ENCODE measurements at places on chromosomes 2 and 18.

DNA sequence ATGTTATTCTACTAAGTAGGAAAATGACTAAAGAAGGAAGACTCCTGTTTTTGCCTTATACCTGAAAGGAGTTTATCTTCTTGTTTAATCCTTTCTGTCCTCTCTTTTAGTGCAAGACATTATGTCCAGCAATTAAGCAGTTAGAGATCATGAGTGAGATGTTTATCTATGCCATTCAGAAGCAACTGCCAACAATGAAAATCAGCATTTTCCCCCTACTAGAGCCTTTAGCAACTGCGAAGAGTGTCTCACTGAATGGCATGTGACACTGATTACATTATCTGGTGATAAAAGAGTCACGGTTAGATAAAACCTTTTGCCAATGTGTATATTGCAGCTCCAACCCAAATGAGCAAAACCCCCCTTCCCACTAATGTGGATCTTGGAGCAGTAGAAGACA, 357.7 kb upstream of the SYT4 start:
- DNase-seq = no peak

GRCh38 chr18:59402432-59403090, 43.5 kb upstream of the LMAN1 start:
- DNase-seq = peak; percentile 34

DNA sequence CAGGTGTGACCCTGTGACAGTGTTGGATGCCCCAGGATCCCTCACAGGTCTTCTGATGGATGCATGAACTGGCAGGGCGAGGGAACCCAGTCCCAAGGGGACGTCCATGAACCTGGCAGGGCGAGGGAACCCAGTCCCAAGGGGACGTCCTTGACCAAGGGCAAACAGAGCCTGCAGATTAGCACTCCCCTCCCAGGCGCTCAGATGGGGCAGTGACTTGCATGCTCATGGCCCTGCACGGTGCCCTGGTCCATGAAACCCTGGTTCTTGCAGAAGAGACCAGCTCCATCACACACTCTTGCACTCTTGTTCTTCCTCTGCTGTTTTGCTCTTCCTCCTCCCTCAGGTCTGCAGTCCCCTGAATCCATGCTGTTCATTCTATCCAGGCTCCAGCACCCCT, 192.7 kb downstream of the GALR1 start:
- no peak for DNase-seq

- no peak for DNase-seq
Observed at GRCh38 chr2:75480971-75481836, 79.5 kb downstream of the EVA1A start.

- no peak for DNase-seq
Observed at GRCh38 chr2:159012142-159012541, 43.7 kb downstream of the TANC1 start.

GRCh38 chr2:170436077-170436943, 258.4 kb downstream of the MYO3B start:
- DNase-seq = peak; percentile 12

DNA sequence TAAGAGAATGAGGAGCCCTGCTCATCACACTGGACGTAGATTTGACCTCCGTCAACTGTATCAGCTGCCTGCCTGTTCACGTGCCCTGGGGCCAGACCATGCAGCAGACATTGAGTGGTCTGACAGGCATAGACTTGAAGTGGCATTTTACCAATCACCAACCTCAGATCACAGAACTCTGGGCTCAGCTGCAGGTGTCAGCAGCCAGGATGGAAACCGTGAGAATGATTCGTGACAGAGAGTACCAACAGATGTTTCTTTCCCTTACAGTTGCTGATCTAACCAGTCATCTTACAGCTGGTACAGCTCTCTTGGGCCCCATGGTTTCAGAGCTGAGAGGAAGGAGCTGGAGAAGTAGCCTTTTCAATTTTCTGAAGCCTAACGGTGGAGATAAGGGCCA, 148.9 kb downstream of the EN1 start:
- DNase-seq = no peak

DNA sequence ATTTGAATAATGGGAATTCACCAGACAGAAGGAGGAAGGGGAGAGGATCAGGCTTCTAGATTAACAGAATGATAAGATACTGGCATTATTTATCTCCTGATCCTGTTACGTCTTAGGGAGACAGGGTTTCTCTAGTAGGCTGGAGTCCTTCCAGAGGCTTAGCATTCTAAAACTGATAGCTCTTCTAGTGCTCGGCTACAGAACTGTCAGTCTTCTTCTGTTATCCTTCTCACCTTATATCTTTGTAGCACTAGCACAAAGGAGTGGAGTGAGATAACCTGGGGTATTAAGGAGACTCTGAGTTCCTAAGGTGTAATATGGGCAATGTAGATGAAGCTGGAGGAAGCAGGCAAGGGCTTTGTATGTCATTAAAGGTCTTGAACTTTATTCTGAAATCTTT, 52.1 kb downstream of the PIKFYVE start:
- DNase-seq = no peak

- no peak for DNase-seq
Observed at GRCh38 chr2:40225670-40226210, 226.2 kb downstream of the SLC8A1 start.

DNA sequence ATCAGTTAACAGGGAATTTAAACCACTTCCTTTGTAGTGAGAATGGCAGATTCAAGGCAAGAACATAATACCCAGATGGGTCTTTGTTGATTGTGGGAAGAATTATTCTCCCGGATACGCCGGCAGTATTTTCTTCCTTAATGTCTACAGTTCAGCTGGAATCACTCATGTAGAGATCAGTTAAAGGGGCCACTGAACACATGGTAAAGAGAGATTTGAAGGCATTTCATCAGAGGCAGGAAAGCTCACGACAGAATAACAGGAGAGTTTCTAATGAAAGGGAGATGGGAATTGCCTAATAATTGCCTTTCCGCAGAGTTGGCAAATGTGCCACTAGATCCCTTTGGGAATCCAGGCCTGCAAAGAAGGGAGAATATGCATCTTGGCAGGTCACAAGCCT, 327.7 kb upstream of the ZNF804A start:
- DNase-seq = no peak

DNA sequence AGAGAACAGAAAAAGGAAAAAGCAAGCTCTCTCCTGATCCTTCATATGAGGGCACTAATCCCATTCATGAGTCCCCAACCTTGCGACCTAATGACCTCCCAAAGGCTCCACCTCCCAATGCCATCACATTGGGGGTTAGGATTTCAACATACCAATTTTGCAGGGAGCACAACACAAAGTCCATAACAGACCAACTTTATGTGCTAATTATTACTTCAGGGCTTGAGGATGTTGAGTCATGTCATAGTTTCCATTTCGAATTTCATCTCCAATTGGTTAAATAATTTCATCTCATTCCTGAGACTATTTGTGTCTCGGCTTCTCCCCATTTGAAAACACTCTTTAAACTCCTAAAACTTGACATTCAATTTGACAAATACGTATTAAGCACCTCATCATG, 69.9 kb upstream of the KLF7 start:
- DNase-seq = no peak

DNA sequence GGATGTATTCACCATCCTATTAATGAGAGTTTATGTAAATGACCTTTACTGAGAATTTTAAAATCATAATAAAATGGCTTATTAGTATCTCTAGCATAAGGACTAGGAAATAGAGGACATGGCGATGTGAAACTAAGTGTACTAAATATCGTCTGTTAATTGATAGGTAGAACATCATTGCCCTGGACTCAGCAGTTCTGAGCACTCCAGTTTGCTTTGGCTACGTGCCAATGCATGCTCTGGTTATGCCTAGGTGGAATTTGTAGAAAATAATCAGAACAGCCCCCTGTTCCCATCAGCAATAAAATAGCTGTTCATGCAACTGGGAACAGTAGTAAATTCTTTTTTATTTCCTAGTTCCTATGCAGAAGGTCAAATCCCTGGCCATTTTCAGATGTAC, 247.8 kb downstream of the DOK6 start:
- DNase-seq = no peak

GRCh38 chr2:25041928-25042320, at the start of gene EFR3B:
Gene EFR3B (plus strand): TSS chr2:25042076. CDS start chr2:25042313, 237 bp downstream.
- DNase-seq = peak; percentile 94

DNA sequence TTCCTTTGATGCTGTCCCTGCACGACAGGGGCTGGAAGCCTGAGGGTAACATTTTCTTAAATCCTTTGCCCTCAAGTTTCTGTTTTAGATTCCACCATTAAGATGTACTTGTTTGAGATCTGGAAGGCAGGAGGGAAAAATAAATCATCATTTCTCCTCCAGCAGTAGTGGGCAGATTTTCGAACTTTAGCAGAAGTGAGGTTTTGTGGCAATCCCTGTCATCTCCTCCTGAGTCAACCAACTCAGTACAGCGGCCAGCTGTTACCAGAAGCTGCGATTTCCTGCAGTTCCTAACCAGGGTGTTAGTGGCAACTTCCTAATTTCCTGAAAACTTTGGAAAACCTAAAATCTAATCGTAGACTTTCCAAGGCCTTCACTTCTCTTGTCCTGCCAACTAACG, 517.2 kb upstream of the ACVR2A start:
- no peak for DNase-seq

DNA sequence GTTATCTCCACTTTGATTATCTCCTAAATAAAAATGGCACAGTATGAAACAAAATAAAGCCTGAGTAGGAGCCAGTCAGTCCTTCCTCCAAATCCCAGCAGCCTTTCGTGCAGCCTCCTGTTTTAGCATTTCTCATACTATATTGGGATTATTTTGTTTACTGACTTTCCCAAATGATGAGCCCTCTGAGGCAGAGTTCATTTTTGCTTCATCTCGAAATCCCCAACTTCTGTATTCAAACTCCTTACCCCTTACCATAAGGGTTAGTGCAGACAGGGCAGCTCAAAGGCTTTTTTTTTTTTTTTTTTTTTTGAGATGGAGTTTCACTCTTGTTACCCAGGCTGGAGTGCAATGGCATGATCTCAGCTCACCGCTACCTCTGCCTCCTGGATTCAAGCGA, 113.3 kb upstream of the FOSL2 start:
- DNase-seq = no peak

- DNase-seq = no peak
Observed at GRCh38 chr18:35463050-35463449, 34.7 kb downstream of the INO80C start.

DNA sequence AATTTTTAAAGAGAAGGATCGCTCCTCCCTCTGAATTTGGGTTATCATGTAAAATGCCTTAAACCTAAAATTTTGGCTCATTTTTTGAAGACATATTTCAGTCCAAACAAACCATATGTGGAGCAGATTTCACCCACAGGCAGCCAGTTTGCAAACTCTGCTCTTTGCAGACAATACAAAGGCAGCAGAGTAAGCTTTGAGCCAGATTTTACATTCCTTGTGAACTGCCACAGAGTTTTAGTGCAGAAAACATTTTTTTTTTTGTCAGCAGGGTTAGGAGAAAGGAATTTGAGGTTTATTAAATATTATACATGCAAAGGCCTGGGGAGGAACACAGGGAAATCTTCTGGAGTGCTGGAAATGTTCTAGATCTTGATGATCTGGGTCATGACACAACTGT, 171.9 kb upstream of the FN1 start:
- no peak for DNase-seq

GRCh38 chr2:157428500-157429175, 15.3 kb downstream of the CYTIP start:
- no peak for DNase-seq

DNA sequence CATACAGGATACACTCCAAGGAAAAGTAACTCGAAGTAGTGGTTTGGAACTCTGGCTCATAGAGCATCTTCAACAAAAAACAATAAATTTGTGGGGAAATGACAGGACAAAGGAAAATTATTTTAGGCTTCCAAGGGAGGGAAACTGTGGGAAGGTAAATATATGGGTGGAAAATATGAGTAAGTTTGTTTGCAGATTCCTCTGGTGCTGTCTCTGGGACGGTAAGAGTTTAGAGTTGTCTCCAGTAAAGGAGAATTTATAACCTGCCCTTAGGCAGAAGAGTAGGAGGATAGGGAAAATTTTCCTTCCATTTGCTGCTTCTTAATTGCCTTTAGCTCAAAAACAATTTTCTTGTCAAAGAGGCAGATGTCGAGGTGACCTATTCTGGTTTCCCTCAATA, 19.3 kb downstream of the HNMT start:
- no peak for DNase-seq

- no peak for DNase-seq
Observed at GRCh38 chr2:43488737-43489136, 107.1 kb downstream of the THADA start.

DNA sequence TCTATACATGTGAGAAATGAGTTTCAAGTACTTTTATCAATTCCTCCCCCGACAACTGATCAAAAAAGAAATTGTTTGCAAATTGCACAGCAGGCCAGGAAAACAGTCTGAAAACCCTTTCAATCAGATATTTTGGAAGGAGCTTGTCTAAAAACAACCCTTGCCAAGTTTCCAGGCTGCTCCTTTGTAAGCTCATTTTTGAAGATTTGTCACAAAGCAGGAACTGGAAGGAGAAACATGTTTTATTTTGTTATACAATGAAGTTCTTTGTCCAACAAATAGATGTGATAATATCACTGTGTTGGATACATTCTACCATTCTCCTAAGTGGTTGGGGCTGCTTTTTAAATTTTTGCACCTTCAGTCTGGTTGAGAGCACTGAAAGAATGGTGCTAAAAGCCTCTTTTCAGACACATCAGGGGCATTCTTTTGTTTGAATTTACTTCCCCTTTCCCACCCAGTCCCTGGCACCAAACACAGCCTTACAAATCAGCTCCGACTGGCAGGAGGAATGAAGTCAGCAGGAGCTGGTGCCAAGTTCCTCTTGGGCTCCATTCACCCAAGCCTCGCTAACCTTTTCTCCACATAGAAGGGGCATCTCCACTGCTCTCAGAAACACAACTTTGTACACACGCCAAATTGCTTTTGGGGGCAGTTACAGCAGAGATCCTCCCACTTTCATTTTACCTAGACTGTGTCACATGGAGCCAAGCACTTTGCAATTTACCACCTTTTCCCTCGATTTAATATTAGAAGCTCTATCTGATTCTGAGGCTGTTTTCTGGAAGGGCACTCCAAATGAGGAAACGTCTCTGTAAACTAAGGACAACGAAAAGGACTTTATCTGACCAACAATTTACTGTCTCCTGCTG, 88.0 kb downstream of the C1D start:
- no peak for DNase-seq

DNA sequence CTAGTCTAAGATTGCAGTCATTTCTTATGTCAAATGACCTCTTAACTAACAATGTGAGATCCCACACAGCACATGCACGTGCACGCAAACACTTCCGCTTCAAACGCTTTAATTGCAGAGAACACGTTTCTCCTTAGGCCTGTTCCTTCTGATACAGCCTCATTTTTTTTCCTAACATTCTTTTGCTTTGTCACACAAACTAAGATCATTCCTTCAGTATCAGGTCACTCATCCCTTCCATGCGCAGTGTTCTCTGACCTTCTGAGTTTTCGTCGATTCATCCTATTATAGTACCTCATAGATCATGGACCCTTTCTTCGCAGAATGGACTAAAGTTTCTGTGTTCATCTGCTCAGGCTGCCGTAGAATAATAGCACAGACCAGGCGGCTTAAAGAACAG, 327.1 kb upstream of the CDH19 start:
- DNase-seq = no peak
